Activated T-helper 9 cell treated with anti-CD3 and anti-CD28 coated beads, Interleukin-2, amount 50 U/mL, for 16 hours (primary cell): ENCODE measurements at places on chromosomes 2 and 18.

DNA sequence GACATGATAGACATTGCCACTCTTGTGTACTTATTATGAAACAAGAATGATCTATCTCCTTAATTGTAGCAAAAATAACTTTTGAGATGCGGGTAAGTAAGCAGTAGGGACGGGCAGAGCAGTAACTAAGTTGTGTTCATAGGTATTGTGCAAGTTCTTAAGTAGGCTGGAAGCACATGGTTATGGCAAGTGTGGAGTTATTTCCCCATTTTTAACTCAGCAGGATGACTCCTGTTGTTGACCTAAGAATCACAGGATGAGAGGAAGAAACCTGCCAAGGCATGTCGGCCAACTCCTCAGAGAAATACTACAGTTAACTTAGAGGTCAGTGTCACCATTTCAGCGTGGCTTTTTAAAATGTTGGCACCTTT, 51.1 kb upstream of the FN1 start:
- DNase-seq: no peak

- no peak for DNase-seq
Measured at GRCh38 chr18:3401669-3402620, 48.0 kb upstream of the TGIF1 start.

- peak; percentile 23 for DNase-seq
Measured at GRCh38 chr2:118881490-118882129, 34.2 kb upstream of the EN1 start.

DNA sequence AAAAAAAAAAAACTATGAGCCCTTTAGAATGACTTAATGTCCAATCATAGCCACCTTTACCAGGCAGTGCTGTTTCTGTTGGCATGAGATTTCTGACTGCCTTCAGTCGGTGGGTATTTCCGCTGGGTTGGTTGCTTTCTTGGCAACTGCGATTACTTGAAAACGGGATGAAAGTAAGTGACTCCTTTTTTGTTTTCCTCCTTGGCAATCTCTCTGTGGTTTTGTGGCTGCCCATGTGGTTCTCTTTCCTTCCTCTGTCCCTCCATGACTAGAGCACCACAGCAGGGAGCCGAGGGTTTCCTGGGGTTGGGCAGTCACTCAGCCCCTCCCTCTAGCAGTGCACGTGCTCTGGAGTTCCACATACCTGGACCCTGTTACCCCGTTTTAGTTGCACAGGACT, 112.1 kb downstream of the KLHL29 start:
- no peak for DNase-seq

- no peak for DNase-seq
Measured at GRCh38 chr2:161844822-161845221, 220.6 kb downstream of the SLC4A10 start.

DNA sequence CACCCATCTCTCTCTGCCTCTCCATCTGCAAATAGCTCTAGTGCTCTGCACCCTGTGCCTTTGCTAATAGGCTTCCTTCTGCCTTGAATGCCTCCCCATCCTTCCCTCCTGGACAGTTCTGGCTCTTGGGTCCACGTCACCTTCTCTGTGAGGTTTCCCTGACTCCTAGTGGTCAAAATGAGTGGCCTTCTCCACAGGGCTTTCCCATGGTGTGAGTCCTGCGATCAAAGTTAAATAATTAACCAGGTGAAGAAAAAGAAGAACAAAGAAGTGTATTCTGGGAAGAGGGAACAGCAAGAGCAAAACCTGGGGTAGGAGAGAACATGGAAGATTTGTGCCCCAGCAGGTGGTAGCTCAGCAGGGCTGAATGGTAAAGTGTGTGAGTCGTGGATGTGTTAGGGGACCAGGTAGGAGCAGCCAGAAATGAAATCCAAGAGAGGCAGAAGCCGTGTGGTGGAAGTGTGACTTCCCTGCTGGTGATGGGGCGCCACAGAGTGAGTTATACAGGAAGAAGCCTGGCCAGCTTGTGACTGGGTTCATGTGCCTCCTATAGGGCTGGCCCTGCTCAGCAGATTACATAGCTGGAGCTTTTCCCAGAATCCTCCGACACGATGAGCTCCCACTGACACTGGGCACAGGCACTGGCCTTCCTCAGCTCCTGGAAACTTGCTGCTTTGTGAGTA, 93.8 kb upstream of the LDAH start:
- DNase-seq: no peak

DNA sequence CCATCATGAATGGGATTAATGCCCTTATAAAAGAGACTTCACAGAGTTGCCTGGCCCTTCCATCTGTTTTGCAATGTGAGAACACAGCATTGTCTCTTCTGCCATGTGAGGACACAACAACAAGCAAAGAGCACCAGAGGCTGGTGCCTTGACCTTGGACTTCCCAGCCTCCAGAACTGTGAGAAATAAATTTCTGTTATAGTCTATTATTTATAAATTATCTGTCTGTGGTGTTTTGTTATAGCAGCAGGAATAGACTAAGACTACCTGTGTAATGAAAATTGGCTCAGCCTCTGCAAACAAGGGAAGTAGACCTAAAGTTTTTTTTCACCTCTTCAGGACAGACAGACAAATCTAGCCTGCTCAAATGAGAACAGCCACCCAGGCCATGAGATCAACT, 19.3 kb upstream of the ZC3H15 start:
- no peak for DNase-seq

DNA sequence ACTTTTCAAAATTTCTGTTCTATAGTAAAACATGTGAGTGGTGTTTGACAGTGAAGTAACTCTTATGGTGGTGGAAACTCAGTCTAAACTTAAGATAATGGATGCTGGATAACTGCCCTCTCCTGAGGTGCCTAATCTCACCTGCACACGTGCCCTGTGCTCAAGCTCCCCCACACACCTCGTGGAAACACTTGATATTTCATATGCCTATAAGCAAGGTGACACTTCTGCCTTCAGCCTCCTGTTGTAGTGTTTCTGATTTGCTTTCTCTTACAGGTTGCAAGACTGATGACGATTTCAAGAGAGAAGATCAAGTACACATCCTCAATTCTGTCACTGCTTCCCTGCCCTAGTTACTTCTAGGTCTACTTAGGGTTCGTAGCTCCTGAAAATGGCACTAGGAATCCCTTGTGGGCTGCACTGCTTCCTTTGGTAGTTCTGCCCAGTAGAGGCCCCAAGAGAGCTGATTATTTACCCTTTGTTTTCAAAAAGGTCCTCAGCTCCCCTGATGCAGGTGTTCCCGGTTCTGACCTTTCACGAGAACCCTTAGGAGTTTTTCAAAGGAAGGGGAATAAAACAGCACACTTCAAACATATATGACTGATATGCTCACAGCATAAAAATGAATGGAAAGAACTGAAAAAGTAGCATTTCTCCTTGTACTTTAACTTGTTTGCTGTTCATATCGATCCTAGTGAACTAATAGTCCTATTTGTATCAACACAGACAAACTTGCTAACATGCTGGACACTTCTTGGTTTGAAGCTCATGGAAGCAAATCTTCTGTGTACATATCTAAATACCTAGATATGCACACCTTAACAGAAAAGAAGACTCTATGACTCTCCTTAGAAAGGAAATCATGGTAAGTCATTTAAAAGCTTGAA, 6.7 kb downstream of the CAVIN2 start:
- DNase-seq: no peak

GRCh38 chr18:55900380-55900779, 312.4 kb upstream of the TCF4 start:
- DNase-seq: no peak

DNA sequence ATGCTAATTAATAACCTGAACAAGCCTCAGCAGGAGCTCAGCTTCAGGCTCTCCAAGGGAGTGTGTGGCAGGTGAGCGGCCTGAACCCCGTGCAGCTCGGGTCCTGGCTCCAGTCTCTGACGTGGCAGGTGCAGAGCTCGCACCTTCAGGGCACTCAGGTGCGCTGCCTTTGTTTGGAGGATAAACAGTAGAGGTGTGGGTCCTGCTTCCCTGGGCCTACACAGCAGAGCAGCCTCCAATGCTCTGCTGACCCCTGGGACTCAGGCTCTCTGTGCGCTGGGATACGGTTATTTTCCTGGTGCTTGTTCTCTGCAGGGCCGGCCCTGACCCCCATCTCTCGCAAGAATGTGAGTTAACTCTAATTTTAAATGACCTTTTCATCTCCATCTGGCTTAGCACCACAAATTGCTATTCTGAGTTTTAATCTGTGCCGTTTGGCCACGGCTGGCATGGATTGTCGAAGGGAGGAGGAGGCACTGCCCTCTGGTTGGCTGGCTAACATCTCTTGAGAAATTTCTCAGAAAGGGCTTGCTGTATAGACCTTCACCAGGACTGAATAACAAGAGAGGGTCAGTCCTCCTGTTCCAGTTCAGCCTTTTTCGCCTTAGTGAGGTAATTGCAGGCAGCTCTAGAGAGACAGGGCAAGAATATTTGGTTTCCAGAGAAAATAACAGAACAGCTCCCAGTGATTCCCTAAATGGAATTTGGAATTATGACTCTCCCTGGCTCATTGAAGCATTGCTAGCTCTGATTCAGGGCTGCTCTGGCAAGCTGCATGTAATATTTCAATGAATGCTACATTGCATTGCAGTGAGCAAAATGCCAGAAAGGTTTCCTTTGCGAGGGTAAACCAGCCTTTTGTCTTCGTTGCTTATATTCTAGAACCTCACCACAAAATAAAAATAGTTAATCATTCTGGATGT, 161.8 kb downstream of the DCDC2C start:
- DNase-seq: no peak

DNA sequence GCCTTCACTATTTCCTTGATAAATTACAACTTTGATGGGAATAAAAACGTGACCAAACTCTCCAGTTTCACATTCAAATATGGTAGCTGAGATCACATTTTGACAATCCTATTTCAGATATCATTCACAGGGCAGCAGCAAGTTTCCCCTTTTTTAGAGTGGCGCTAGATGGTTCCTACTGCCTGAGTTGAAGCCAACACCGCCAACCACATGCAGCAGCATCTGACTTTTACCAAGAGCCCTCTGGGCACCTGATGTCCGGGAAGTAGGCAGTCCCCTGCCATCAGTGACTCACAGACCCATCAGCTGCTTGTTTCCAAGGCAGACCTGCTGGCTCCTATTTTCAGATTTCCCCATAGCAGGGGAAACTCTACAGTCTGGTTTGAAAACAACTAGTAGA, 4.0 kb upstream of the MREG start:
- no peak for DNase-seq

- no peak for DNase-seq
Measured at GRCh38 chr18:26089293-26090129, 902 bp downstream of the SS18 start.

DNA sequence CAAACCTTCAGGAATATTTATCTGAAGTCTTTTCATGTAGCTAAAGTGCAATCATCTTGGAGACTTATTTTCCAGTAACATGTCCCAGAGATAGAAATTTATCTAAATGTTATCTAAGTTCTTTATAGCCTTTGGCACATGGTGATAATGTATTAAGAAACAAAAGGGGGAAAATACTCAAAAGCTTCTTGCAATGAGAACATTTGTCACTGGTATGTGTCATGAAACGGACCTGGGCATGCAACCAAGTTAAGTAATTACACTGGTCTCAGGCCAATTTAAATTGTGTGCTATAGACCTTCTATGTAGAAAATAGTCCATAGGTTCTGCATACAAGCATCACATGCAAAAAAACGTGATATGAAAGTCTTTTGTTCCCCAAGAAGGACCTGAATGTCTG, 136.2 kb downstream of the SLC8A1 start:
- DNase-seq: no peak

- DNase-seq: no peak
Measured at GRCh38 chr2:239236808-239237205, 164.0 kb downstream of the HDAC4 start.

DNA sequence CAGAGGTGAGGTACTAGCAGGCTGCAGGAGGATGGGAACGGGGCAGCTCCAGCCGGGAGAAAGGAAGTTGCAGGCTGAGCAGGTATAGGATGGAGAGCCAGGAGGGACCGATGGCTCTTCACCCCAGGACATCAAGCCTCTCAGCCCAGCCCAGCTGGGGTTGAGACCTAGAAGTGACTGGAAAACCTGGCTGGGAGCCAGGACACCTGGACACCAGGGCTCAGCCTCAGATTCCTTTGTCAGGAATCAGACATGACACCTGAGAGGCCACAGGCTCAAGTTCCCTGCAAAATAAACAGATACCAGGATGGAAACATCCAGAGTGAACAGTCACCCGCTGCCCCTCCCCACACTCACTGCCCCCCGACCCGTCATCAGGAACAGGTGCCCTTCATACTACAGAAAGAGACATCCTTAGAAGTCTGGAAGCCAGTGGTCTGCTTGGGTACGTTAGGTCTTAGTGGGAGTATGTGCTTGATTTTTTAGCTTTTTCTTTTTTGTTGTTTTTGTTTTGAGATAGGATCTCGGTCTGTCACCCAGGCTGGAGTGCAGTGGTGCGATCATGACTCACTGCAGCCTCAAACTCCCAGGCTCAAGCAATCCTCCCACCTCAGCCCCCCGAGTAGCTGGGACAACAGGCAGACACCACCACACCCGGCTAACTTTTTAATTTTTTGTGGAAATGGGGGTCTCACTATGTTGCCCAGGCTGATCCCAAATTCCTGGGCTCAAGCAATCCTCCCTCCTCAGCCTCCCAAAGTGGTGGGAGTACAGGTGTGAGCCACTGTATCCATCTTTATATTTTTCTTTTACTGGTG, 95.7 kb upstream of the STPG4 start:
- DNase-seq: no peak

DNA sequence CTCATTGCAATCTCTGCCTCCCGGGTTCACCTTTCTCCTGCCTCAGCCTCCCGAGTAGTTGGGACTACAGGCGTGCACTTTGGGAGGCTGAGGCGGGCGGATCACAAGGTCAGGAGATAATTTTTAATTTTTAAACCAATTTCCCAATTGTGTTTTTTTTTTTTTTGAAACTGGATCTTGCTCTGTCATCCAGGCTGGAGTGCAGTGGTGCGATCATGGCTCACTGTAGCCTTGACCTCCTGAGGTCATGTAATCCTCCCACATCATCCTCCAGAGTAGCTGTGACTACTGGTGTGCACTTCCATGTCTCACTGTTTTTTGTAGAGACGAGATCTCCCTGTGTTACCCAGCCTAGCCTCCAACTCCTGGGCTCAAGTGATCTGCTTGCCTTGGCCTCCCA, 49.3 kb downstream of the GLS start:
- DNase-seq: no peak

- no peak for DNase-seq
Measured at GRCh38 chr2:136106505-136106904, 11.4 kb downstream of the CXCR4 start.

DNA sequence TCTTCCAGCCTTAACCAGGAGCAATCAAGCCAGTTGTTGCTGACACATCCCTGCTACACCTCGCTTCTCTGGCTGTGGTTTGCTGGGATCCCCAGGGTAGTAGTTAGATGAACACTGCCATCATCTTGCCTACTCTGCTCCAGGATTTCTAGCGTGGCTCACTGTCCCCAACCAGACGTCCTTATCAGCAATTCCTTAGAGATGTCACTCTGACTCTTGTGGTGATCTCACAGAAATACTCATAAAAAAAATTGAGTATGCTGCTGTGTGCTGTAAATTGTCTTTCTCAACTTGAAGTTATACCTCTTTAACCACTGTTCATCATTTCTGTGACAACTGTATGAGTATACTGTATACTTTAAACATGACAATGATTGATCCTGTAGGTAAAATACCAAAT, 63.2 kb downstream of the PLCL1 start:
- no peak for DNase-seq
